ENCODE measurements at places on chromosomes 4 and X. TPM values are rescaled to one million over a fixed set of nuclear protein-coding genes. Genes with fewer than 3 reads are reported as not detected.

The ZMAT1 gene
- total RNA-seq, result 0.72 TPM

The SLC4A4 gene
- 4.6 TPM for total RNA-seq

The GPRIN3 gene
- total RNA-seq, result 0.94 TPM

The CHRDL1 gene
- total RNA-seq, result 56.2 TPM

The FGF5 gene
- 5.8 TPM for total RNA-seq

- DNase-seq, result no peak
Measured at GRCh38 chr4:102610007-102610406, 108.8 kb downstream of the NFKB1 start.

- no peak for DNase-seq
Measured at GRCh38 chr4:101071241-101071640, 276.1 kb downstream of the PPP3CA start.

DNA sequence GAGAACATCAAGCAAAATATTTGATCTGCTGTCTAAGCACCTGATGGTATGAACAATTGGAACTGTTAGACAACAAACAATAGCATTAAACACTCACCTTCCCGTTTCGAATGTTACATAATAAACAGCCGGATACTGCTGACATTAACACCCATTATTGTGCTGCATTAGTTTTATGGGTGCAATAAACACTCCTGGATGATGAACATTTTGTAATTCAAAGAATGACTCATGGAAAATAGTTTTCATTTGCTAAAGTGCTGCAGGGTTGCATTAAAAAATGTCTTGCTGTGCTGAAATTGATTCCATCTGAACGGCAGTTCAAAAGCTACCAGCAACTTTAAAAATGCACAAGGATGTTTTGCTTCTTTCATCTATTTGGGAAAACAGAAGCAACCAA, 100.8 kb upstream of the SORBS2 start:
- DNase-seq, result no peak

GRCh38 chrX:19627533-19627932, 112.2 kb upstream of the MAP3K15 start:
- no peak for DNase-seq

- DNase-seq, result peak; percentile 36
Measured at GRCh38 chr4:22458098-22458497, 57.8 kb downstream of the ADGRA3 start.

Data from epithelial cell of proximal tubule (primary cell).